ENCODE measurements at places on chromosomes 3 and 15.

DNA sequence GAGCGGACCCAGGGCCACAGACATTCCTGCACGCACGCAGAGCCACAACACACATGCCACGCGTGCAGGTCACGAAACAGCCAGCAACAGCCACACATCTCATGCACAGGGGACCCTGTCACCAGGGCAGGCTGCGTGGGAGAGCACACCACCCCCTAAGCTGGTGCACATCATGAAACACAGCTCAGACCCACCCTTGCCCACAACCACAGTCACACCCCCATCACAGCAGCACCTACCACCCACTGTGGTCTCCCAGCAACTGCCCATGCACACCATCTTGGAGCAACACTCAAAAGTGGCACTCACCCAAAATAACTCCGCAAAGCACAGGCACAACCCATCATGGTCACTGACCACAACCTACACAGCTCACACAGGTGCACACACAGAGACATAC lies 75.7 kb downstream of the OCA2 start:
- DNase-seq, result no peak

DNA sequence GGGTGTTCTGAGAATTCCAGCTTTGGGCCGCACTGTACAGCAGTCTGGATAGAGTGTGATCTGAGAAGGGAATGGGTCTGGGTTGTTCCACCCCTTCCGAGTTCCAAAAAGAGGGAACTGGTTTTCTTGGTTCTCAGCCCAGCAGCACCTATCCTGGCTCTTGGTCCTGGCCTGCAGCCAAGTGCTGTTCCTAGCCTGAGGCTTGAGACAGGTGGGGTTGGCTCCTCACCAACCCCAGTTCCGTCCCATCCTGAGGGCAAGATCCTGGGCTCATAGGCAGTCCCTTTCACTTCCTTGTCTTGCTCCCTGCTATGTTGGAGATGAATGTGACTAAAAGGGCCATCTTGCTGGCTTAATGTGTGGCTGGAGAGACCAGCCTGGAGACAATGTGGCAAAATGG lies 15.2 kb downstream of the IVD start:
- no peak for DNase-seq

DNA sequence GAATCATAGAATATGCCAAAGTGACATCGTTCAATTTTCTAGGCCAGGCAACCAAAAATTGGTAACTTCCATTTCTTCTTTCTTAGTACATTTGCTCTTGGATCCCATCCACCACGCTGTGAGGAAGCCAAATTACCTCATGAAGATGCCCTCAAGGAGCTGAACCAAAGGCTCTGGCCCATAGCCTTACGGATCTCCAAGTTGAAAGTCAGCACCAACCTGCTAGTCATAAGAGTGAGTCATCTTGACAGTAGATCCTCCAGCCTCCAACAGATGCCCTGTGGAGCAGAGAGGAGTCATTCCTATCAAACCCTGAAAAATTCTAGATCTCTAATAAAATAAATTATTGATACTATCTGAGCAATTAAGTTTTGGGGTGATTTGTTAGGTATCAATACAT lies 322.5 kb upstream of the COL8A1 start:
- peak; percentile 79 for DNase-seq

GRCh38 chr3:179697736-179698332 lies 45.0 kb downstream of the USP13 start:
- no peak for DNase-seq

- peak; percentile 75 for DNase-seq
Observed at GRCh38 chr3:120440001-120440703, 10.6 kb downstream of the FSTL1 start.

GRCh38 chr15:41933771-41934170 lies 38.6 kb downstream of the EHD4 start:
- peak; percentile 58 for DNase-seq

GRCh38 chr15:74179983-74180880 lies 6.7 kb downstream of the ISLR start:
- DNase-seq, result peak; percentile 74

- no peak for DNase-seq
Observed at GRCh38 chr15:68103603-68104002, 49.5 kb downstream of the PIAS1 start.

DNA sequence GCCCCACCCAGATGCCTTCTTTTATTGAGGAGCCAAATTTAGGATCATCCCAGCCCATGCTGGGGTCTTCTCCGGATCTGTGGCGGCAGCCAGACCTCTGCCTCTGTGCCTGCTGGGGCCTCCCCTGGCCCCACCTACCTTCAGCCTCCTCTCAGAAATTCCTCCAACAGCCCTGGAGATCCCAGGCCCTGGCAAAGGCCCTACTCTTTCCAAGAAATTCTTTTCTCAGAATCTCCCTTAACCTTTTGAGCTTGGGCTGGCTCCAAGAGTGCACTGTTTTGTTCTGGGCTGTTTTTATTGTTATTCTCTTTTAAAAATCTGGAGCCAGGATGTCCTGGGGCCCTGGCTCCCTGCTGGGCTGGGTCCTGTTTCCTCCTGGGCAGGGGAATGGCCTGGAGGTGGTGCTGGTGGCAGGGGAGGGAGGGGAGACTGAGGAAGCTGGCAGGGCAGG lies 57.8 kb downstream of the GRIP2 start:
- DNase-seq, result no peak

DNA sequence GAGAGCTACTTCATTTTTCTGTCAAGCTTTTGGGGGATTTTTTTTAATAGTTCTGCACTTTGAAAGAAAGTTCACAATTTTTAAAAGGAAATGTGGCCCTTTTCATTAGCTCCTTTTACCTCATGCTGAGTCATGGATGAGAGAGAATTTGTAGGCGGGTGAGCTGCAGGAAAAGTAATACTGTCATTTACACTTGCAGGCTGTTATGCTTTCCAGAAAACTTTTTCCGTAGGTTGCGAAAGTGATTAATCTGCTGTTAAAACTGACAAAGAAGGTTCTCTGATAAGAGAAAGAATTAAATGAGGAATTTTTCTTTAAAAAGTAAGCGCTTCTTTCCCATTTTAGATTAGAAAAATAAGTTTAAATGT lies 430.2 kb downstream of the LPP start:
- DNase-seq, result peak; percentile 80
